ENCODE measurements at places on chromosomes 16 and 17.
A peak's percentile ranks its signal among the peaks of the same experiment; 100 is the strongest.

GRCh38 chr17:21166595-21167210, 39.9 kb downstream of the DHRS7B start:
- no peak for DNase-seq

- DNase-seq = no peak
Measured at GRCh38 chr17:2289878-2290478, 13.6 kb downstream of the SMG6 start.

DNA sequence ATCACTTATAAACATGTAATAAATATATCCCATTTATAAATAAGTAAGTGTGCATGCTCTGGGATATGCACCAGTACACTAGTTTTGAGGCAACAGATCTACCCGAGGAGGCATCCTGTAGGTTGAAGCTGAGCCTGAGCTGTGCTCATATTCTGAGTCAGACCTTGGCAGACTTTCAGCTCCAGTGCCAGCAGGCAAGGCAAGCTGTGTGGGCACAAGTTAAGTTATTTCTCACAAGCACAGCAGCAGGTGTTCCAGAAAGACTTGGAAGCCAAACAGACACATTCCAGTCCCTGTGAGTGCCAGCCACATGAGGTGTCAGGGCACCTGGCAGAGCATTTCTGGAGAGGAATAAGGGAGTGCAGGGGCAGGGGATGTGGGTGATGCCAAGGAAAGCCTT, 1.3 kb upstream of the CLEC19A start:
- DNase-seq = peak; percentile 2

DNA sequence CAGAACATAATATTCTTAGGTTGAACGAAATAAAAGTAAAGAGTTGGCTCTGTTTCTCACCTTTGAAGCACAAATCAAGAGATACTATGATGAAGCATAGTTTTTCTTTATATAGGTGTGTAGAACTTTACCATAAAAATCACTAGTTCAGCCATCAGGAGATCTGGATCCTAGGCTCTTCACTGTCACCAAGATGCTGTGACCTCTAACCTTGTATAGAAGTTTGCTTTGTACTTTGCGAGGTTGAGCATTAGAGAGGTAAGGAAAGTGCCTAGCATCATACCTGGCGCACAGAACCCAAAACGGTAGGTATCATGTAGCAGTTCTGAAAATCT, 553 bp upstream of the CDC6 start:
- DNase-seq = no peak

DNA sequence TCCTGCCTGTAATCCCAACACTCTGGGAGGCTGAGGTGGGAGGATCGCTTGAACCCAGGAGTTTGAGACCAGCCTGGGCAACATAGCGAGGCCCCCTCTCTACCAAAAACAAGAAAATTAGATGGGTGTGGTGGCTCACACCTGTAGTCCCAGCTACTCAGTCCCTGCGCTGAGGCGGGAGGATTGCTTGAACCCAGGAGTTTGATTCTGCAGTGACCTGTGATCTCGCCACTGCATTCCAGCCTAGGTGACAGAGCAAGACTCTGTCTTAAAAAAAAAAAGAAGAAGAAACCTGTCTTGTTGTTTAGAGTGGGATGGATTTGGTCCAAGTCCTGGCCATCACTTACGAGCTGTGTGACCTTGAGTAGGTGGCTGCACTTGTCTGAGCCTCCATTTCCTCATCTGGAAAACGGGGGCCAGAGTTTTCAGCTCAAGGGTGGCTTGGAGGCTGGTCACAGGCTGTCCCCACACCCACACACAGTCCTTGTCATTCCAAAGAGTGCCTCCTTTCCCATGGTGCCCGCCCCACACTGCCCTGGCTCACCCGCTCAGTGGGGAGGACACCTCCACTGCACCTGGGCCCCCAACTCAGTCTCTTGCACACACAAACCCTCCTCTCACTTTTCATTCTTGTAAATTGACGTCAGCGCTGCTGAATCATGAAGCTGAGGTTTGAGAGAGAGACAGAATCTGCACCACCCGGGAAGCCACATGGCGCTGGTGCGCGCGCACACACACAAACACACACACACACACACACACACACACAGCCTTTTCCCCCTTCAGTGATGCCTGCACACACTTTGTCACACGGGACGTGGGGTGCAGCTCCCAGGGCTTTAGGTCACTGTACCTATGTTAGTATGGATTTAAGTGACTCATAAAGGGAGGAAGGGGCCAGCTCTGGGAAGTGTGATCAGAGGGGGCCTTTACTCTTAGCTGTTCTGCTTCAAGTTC, 4.2 kb downstream of the SOCS1 start:
- peak; percentile 91 for DNase-seq

DNA sequence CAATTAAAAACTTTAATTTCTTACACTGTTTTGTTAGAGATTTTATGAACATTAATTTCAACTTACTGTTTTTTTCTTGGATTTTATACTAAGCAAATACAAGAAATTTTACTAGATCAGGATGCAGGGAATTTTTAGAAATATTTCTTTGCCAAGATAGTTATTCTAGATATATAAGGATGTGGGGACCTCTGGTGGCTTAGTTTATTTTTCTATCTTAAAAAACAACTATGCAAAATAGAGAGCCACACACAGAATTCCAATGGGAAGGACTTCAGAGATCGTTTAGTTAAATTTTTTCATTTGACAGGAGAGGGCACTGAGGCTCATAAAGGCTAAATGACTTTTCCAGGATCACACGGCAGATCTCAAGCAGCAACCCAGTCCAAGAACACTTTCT, 23.0 kb upstream of the CAPNS2 start:
- DNase-seq = no peak

DNA sequence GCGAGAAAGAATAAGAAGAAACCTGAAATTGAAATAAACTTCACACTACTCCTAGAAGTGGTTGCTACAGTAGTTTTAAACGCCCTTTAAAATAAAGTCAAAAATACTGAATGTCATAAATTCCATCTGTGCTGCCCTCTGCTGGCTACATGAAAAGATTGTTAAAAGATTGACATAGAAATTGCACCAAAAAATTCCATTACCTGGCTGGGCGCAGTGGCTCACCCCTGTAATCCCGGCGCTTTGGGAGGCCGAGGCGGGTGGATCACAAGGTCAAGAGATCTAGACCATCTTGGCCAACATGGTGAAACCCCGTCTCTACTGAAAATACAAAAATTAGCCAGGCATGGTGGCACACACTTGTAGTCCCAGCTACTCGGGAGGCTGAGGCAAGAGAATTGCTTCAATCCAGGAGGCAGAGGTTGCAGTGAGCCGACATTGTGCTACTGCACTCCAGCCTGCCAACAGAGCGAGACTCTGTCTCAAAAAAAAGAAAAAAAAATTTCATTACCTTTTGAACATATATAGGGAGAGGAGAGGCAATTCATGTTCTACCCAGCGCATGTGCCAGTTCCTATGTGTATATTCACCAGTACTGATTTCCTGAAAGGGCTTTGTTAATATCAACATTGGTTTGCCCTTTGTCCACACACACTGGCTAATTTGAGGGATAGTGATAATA, 36.5 kb downstream of the CYTH1 start:
- DNase-seq = peak; percentile 59

DNA sequence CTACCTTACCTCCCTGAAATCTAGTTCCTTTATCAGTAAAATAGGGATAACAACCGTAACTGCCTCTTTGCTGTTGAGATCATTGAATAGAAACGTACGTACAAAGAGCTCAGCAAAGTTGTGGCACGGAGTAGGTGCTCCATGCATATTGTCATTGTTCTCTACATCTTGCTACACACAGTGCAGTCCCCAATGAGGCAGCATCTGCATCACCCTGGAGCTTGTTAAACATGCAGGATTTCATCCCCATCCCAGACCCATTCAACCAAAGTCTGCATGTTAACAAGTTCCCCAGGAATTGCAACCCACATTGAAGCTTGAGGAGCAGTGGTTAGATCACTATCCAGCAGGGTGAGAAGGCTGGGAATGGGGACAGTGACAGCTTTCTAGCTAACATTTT, 33.7 kb upstream of the CCL2 start:
- DNase-seq = no peak

Measured in activated CD4-positive, alpha-beta T cell treated with anti-CD3 and anti-CD28 coated beads, Interleukin-2, amount 50 U/mL, for 16 hours (primary cell).